ENCODE measurements at places on chromosomes 16 and 17.

GRCh38 chr16:83066011-83066410 lies 439.2 kb downstream of the CDH13 start:
- DNase-seq: no peak

- no peak for DNase-seq
Observed at GRCh38 chr16:709566-710499, 4.2 kb upstream of the FBXL16 start.

DNA sequence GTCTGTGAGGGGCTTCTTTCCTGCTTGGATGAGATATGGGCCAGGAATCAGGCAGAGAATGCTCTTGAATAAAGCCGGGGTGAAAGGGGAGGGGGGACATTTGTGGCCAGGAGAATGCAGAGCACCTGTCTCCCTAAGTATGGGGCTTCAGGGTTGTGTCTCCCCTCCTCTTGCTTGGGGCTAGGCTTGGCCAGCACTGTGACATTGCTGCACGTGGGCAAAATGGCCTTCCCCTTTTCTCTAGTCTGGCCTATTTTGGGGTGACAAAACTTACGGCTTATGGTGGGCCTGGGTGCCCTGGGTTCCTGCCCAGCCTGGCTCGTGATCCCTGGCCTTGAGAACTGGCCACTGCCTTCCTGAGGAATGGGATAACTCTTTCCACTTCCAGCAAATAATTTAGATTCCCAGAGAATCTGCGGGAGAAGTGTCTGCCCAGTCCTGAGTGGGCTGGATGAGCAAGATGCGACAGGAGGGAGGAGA lies 5.6 kb downstream of the NFE2L1 start:
- no peak for DNase-seq

DNA sequence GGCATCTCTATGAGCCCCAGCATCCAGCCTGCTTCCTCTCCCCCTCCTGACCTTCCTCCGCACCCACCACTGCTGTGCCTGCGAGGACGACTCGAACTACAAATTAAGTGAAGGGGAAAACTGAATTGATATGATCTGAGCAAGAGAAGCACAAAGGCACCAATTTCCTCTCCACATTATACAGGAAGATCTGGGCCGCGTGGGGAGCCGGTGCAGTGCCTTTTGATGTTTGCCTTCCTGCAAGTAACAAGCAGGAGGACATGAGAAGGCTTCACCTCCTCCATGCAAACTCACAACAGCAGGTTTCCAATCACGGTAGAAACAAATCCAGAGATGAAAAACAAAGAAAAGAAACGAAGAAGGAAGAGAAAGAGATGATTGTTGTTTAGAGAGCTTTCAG lies 57.8 kb upstream of the MMP2 start:
- no peak for DNase-seq

GRCh38 chr17:80109713-80110446 lies 8.5 kb downstream of the GAA start:
- DNase-seq: no peak

DNA sequence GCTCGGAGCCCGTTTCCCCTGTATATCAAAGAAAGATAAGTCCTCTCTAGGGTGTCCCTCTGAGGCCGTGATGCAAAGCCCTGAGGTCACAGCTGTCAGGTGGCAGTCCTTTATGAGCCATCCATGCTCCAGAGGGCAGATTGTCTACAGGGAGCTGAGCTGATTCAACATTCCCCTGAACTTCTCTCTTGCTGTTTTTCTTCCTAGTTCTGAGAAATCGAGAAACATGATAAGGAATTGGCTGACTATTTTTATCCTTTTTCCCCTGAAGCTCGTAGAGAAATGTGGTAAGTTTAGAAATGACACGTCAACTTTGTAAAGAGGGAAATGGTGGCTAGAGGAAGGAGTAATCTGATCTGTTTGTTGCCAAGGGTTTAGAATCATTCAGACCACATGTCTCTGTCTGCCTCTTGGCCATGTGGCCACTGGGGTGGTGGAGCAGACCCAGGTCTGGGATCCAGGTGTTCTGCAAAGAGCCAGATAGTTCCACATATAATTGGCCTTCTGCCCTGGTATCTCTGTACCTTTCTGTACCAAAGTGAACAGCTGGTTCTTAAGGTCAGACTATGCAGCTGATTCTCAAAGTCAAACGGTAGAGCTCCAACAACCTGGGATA lies 3.5 kb downstream of the CTNS start:
- peak; percentile 34 for DNase-seq

Measured in right lobe of liver (tissue), 6 donors.